ENCODE measurements at places on chromosomes 3 and 15. TPM values are rescaled to one million over a fixed set of nuclear protein-coding genes. Genes with fewer than 3 reads are reported as not detected.

The IMPG2 gene
- 0.20 TPM for total RNA-seq

The FAM43A gene
- total RNA-seq: 14.5 TPM

- peak overlapping the region; percentile 85 for H3K27ac ChIP-seq
- H3K36me3 ChIP-seq: no peaks in the 10 kb centered on the region
- peak; percentile 33 for DNase-seq
- peaks cover 68% of the 10 kb centered on the region for H3K4me1 ChIP-seq
Measured at GRCh38 chr15:70096215-70097062, 1.3 kb downstream of the TLE3 start.

DNA sequence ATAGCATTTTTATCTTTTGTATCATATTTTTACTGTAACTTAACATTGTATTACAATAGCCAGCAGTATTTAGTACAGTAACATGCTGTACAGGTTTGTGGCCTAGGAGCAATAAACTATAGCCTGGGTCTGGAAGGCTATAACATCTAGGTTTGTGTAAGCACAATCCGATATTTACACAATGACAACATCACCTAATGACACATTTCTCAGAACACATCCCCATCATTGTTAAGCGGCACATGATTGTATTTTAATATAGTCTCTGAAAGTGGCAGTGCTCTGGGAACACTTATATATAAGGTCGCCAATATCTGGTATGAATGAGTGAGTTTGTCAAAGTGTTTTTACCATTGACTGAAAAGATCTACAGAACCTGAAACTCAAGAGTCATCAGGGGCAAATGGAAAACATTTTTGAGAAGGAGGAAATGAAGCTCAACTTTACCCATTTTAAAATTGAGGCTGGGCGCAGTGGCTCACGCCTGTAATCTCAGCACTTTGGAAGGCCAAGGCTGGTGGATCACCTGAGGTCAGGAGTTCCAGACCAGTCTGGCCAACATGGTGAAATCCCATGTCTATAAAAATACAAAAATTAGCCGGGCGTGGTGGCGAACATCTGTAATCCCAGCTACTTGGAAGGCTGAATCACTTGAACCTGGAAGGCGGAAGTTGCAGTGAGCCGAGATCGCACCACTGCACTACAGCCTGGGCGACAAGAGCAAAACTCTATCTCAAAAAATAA, 38.8 kb upstream of the TNFSF10 start:
- H3K27ac ChIP-seq: no peak overlapping the region
- H3K27me3 ChIP-seq: no peaks in the 10 kb centered on the region
- H3K4me1 ChIP-seq: peaks cover 16% of the 10 kb centered on the region
- no peak overlapping the region for H3K4me3 ChIP-seq
- no peaks in the 10 kb centered on the region for H3K36me3 ChIP-seq

DNA sequence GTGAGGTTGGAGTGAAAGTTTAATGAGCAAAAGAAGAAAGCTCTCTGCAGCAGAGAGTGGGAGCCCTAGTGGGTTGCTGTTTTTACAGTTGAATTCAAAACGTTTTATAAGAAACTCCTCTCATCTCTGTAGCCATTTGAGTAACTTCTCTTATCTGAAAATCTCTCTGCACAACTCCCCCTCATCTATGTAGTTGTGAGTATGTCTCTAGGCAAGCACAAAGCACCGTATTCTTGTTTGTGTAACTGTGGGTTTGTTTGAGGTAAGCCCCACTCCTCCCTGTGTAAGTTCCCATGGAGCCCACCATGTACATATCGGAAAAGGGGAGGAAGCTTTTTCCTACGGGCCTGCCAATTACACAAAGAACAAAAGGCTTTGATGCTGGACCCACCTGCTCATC, 56.5 kb upstream of the GOLGA6L2 start:
- H3K36me3 ChIP-seq: no peaks in the 10 kb centered on the region
- H3K4me1 ChIP-seq: no peaks in the 10 kb centered on the region
- DNase-seq: no peak
- H3K27ac ChIP-seq: no peak overlapping the region
- no peaks in the 10 kb centered on the region for H3K27me3 ChIP-seq

The MEIS2 gene
- total RNA-seq: not detected

- H3K36me3 ChIP-seq: no peaks in the 10 kb centered on the region
- H3K27me3 ChIP-seq: no peaks in the 10 kb centered on the region
- H3K4me1 ChIP-seq: peaks cover 4% of the 10 kb centered on the region
- no peak for DNase-seq
- H3K27ac ChIP-seq: no peak overlapping the region
- H3K4me3 ChIP-seq: no peak overlapping the region
Measured at GRCh38 chr3:157119369-157119951, 40.5 kb downstream of the CCNL1 start.

The ATP2B2 gene
- not detected for total RNA-seq

GRCh38 chr3:64358853-64359252, 133.6 kb upstream of the PRICKLE2 start:
- no peaks in the 10 kb centered on the region for H3K4me1 ChIP-seq
- H3K27ac ChIP-seq: no peak overlapping the region
- DNase-seq: no peak
- no peaks in the 10 kb centered on the region for H3K27me3 ChIP-seq
- H3K36me3 ChIP-seq: no peaks in the 10 kb centered on the region
- no peak overlapping the region for H3K4me3 ChIP-seq

GRCh38 chr3:46372492-46373359, 2.0 kb downstream of the CCR5 start:
- no peaks in the 10 kb centered on the region for H3K27me3 ChIP-seq
- H3K27ac ChIP-seq: peak overlapping the region; percentile 49
- H3K36me3 ChIP-seq: no peaks in the 10 kb centered on the region
- H3K4me3 ChIP-seq: peak overlapping the region; percentile 55
- H3K4me1 ChIP-seq: peaks cover 60% of the 10 kb centered on the region
- peak; percentile 41 for DNase-seq

The NOX5 gene
- total RNA-seq: not detected

The TMEM108 gene
- not detected for total RNA-seq

- H3K36me3 ChIP-seq: peaks cover 67% of the 10 kb centered on the region
- no peaks in the 10 kb centered on the region for H3K27me3 ChIP-seq
- H3K4me1 ChIP-seq: peaks cover 47% of the 10 kb centered on the region
- H3K27ac ChIP-seq: no peak overlapping the region
Measured at GRCh38 chr3:186788482-186789370, 5.3 kb downstream of the EIF4A2 start.

DNA sequence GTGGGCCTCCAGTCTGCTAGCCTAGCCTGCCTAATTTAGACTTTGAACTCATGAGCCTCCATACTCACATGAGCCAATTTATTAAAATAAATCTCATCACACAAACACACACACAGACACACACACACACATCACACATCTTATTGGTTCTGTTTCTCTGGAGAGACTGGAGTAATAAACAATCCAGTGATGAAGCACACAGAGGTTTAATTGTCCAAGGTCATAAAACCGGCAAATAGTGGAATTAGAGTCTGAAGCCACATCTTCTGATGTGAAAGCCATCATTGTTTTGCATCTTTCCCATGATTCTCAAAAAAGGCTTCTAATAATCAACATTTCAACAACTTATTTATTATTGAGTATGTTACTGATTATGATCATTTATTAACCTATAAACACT, 249.4 kb upstream of the KCNH8 start:
- H3K4me3 ChIP-seq: no peak overlapping the region
- H3K36me3 ChIP-seq: no peaks in the 10 kb centered on the region
- no peak for DNase-seq

GRCh38 chr15:89669309-89669865, 9.8 kb downstream of the PLIN1 start:
- H3K27me3 ChIP-seq: no peaks in the 10 kb centered on the region
- no peak for DNase-seq
- H3K27ac ChIP-seq: no peak overlapping the region
- H3K36me3 ChIP-seq: no peaks in the 10 kb centered on the region
- no peaks in the 10 kb centered on the region for H3K4me1 ChIP-seq

GRCh38 chr15:60395276-60396011, 2.3 kb downstream of the ANXA2 start:
- H3K36me3 ChIP-seq: no peaks in the 10 kb centered on the region
- DNase-seq: no peak
- peaks cover 38% of the 10 kb centered on the region for H3K4me1 ChIP-seq
- H3K27ac ChIP-seq: no peak overlapping the region

- H3K27ac ChIP-seq: no peak overlapping the region
- H3K27me3 ChIP-seq: no peaks in the 10 kb centered on the region
- DNase-seq: no peak
- H3K4me1 ChIP-seq: no peaks in the 10 kb centered on the region
- H3K36me3 ChIP-seq: peaks cover 10% of the 10 kb centered on the region
Measured at GRCh38 chr3:67524046-67524445, 130.4 kb downstream of the SUCLG2 start.

- peaks cover 23% of the 10 kb centered on the region for H3K4me1 ChIP-seq
- no peak overlapping the region for H3K4me3 ChIP-seq
- no peaks in the 10 kb centered on the region for H3K27me3 ChIP-seq
- H3K27ac ChIP-seq: no peak overlapping the region
- no peaks in the 10 kb centered on the region for H3K36me3 ChIP-seq
Measured at GRCh38 chr3:71245971-71246880, 337.3 kb downstream of the FOXP1 start.

DNA sequence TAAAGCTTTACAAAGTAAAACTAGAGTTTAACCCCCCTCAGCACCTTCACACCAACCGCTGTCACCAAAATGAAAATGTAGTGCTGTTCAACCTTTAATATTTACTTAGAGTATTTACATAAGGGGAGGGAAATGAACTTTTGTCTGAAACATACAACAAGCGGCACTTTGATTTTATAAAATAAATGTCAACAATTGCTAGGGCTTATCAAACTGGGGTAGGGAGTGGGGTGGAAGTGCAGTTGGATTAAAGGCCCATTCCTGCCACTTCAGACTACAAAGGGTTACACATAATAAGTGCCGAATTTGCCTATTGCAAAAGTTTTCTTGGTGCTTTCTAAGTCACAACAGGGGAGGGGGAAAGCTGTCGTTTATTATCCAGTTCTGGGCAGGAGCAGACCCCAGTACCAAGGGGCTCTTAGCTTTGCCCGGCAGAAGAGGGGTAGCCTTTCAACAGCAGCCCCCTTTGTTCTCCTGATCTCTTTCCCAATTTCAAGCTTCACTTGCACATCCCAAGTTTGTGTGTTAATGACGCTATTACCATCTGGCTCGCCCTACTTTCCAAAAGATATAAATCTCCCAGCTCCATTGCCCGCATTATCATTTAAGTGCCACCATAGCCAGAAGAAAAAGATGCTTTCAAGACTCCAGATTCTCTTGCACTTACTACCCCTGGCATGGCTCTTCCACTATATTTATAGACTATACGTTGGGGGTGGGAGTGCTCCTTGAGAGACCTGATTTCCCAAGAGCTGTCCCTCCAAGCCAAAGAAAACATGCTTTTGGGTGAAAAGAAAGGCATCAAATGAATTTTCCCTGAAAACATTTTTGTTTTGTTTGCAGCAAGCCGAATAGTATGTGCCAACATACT, 17.0 kb downstream of the SOX2 start:
- H3K27me3 ChIP-seq: peaks cover 55% of the 10 kb centered on the region
- no peak for DNase-seq
- H3K4me1 ChIP-seq: peaks cover 5% of the 10 kb centered on the region
- no peak overlapping the region for H3K4me3 ChIP-seq

GRCh38 chr15:77853910-77854309, 221.2 kb upstream of the LINGO1 start:
- no peak for DNase-seq
- H3K27me3 ChIP-seq: no peaks in the 10 kb centered on the region
- no peak overlapping the region for H3K27ac ChIP-seq
- H3K4me3 ChIP-seq: no peak overlapping the region

The SENP8 gene
- 3.0 TPM for total RNA-seq

- H3K27me3 ChIP-seq: no peaks in the 10 kb centered on the region
- H3K27ac ChIP-seq: no peak overlapping the region
- H3K4me3 ChIP-seq: no peak overlapping the region
- no peaks in the 10 kb centered on the region for H3K4me1 ChIP-seq
Measured at GRCh38 chr15:26295336-26296085, 432.4 kb upstream of the ATP10A start.

DNA sequence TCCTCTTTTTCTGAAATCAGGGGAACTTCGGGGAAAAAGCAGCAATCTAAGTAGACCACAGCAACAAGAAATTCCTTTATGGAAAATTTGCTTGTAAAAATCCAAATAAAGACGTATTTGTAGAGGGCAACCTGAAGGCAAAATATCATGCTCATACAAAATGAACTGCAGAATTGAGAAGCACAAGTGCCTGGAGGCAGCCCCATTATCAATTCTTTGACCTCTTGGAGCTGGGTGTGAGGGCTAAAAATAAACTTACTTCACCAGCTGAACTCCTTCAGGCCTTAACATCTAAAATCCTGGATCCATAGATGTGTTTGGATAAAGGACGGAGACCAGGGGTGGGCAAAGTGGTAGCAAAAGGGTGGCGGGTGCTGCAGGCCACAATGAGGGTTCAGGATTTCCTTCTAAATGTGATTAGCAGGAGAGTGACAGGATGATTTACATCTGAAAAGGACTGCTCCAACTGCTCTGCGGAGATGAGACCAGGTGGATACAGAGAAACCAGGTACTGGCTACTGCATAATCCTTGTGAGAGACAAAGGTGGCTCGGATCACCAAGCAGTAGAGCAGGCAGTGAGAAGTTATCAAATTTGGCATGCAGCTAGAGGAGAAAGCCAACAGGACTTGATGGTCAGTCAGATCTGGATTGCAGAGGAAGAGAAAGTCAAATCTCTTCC, 81.7 kb upstream of the TJP1 start:
- H3K27me3 ChIP-seq: no peaks in the 10 kb centered on the region
- no peak overlapping the region for H3K4me3 ChIP-seq
- no peak overlapping the region for H3K27ac ChIP-seq
- no peak for DNase-seq

The FRMD5 gene
- 0.28 TPM for total RNA-seq

- DNase-seq: no peak
- H3K27me3 ChIP-seq: no peaks in the 10 kb centered on the region
Measured at GRCh38 chr3:94561094-94561493, 498.2 kb downstream of the NSUN3 start.

DNA sequence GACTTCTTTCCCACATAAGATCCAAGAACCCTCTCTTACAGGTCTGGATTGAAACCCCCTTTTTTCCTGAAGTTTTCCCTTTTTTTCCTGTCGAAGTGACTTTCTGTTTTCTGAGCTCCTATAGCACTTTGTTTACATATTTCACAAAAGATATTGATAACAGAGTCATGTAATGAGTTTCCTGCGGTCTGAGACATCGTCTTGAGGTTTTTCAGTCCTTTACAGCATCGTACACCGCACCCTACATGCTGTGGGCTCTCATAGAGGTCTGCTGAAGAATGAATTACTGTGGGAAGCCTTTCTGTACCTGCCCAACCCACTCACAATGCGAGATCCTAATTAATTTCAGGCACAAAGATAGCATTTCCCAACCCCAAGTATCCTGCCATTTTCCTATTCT, 53.1 kb downstream of the MCF2L2 start:
- H3K27ac ChIP-seq: peak overlapping the region; percentile 16
- H3K4me3 ChIP-seq: no peak overlapping the region
- no peaks in the 10 kb centered on the region for H3K36me3 ChIP-seq
- no peaks in the 10 kb centered on the region for H3K27me3 ChIP-seq
- H3K4me1 ChIP-seq: no peaks in the 10 kb centered on the region

GRCh38 chr15:60557191-60557618, 78.3 kb upstream of the ICE2 start:
- no peak for DNase-seq
- no peak overlapping the region for H3K4me3 ChIP-seq
- no peaks in the 10 kb centered on the region for H3K27me3 ChIP-seq
- H3K36me3 ChIP-seq: no peaks in the 10 kb centered on the region
